ENCODE measurements at places on chromosomes 6 and 20.

- DNase-seq = no peak
Measured at GRCh38 chr20:63007646-63008488, 1.1 kb upstream of the BHLHE23 start.

GRCh38 chr20:49987868-49988690 lies 5.3 kb downstream of the SNAI1 start:
- no peak for DNase-seq

DNA sequence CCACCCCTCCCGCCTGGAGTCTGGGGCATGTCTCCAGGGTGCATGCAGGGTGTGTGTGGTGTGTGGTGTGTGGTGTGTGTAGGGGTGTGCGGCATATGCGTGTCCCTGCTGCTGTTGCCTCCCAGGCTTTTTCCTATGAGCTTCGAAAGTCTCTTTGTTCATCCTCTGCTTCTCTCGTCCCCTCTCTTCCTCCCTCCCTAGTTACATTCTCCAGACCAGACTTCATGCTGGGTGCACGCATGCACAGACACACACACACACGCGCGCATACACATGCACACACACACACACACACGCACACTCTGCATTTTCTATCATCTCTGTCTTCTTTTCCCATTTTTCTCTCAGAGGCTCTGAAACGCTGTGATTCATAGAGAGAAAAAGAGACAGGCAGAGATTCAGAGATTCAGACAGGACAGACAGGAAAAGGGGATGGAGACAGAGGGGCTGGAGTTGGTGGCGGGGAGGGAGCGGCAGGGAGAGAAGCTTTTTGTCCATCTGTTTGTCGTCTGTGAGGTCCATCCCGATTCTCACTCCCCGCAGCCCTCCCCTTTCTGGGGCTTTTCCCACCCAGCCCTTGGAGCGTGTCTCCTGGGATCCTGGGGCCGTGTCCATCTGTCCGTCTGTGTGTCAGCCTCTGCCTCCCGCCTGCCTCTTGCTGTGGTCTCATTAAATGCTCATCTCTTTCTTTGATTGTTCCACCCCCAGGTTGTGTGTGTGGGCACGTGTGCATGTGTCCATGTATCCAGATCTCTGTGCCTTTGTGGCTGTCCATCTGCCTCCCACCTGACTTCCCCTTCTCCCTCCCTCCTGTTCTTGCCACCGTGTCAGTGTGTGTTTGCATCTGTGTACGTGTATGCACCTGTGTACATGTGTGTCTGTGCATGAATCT lies 62.6 kb downstream of the SRC start:
- no peak for DNase-seq

DNA sequence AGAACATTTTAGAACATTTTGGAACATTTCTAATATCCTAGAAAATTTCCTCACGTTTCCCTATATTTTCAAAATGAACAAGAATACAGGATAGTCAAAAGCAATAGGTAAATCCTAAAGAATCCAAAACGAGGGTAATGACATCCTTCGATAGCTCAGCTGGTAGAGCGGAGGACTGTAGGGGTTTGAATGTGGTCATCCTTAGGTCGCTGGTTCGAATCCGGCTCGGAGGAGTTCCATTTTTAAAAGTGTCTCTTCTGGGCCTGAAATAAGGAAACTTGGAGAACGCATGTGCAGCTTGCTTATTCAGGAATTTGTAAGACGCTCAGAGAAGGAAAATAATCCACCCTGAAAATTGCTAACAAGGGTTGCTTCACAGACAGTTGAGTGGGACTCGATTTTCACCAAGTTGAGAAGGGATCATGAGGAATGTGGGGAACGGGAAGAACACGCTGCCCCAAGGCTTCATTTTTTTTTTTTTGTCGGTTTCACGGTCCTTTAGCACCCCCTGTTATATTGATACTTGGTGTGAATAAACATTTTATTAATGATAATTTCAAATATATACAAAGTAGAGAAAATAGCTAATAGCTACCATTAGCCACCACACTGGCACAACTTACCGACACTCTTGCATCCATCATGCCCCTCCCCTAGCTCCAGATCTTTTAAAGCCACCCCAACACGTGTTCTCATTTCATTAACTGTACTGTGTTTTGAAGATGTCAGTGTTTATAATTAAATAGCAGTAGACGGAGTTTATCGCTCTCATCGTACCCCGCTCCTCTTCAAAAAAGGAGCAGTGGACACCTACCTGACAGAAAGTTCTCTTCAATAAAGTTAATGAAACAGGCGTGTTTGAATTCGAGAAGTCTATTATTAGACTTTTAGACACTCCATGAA lies 1.8 kb upstream of the ABT1 start:
- DNase-seq = no peak

GRCh38 chr20:20173254-20173653 lies 120.9 kb downstream of the CFAP61 start:
- DNase-seq = no peak

GRCh38 chr20:44924541-44924940 lies 14.7 kb downstream of the PABPC1L start:
- no peak for DNase-seq

- no peak for DNase-seq
Measured at GRCh38 chr6:28839443-28840120, 84.2 kb downstream of the TRIM27 start.

DNA sequence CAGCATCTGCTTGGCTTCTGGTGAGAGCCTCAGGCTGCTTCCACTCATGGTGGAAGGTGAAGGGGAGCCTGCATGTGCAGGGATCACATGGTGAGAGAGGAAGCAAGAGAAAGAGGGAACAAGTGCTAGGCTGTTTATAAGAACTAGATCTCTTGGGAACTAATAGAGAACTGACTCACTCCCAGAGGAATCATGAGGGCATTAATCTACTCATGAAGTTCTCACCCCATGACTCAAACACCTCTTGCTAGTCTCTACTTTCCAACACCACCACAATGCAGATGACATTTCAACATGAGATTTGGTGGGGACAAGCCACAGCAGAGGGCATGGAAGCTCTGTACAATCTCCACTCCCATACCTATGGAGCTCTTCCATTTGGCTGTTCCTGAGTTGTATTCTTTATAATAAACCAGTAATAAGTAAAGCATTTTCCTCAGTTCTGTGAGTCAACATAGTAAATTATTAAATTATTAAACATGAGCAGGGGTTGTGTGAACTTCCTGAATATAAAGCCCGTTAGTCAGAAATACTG lies 524.1 kb upstream of the NRSN1 start:
- no peak for DNase-seq

GRCh38 chr6:81838724-81839426 lies 86.4 kb upstream of the TENT5A start:
- no peak for DNase-seq

DNA sequence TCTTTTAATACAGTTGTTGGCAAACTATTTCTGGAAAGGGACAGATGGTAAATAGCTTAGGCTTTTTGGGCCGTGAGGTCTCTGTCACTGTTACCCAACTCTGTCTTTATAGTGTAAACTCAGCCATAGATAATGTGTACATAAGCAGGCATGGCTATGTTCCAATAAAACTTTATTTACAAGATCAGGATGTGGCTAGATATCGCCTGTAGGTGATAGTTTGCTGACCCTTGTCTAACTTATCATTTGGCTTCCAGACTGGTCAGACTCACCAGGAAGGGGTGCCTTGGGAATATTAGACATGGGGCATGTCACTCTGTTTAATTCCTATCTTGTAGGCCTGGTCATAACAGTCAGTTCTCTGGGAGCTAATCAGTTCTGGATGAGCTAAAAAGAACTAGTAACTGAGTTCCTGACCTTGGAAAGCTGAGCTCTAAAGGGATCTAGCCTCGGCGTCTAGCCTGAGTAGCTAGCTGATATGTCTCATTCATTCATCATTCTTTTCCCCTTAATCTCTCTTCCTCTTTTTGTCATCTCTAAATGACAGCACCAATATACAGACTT lies 163.6 kb downstream of the SLC16A10 start:
- DNase-seq = no peak

DNA sequence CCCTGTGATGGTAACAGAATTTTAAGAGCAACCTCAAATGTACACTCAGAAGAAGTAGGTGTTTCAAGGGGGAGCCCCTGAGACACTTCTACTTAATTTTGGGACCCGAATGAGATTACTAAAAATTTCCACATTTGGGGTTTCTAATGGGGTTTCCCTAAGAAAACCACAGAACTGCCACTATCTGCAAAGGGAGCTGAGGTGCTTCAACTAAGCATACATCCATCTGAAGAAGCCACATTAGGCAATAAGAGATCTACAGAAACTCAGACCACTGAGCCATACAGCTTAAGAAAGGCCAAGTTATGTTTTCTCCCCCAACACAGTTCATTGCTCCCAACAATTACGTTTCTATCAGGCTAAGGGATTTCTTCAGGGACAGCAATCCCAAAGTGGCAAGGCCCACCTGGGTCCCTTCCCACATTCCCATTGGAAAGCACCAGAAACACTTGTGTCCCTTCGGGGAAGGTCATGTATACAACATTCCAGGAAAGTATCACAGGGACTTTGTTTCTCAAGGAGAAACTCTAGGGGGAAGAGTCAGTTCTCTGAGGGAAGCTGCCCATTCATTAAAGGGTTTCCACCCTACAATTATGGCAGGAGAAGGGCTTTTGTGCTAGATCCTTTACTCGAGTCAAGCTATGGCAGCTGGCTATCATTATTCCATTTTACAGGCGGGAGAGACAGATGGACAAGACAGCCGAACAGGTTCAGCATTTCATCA lies 5.0 kb downstream of the BCL2L1 start:
- no peak for DNase-seq

- DNase-seq = no peak
Measured at GRCh38 chr6:113976806-113977205, 5.9 kb upstream of the HDAC2 start.

GRCh38 chr20:3082955-3083952 lies 1.3 kb downstream of the AVP start:
- DNase-seq = no peak

DNA sequence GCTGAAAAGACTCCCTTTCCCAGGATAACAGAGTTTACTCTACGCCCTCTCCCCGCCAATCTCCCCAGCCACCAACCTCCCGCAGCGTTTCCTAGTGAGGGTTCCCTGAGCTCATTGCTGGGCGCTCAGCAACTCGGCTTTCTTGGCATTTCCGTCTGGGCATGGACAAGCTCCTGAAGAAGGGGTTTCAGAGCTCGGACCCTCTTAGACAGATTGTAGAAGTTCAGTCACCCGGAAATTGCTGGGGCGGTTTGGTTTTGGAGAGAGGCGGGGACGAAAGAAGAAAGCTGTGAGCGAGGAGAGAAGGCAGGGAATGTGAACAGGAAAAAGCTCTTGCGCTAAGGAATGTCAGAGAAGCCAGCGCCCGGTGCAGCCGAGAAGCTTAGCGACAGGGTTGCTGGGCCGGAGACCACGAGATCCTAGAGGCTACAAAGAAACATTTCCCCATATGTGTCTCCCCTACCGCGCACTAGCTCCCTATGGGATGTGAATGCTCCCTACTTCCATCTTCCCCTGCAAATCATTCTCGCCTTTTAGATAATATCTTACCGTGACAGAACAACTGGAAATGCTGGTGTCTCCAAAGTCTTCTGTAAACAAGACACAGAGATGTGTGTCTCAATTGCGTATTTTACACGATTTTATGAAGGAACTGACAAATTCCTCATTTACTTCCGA lies 15.8 kb downstream of the POM121L2 start:
- DNase-seq = no peak

DNA sequence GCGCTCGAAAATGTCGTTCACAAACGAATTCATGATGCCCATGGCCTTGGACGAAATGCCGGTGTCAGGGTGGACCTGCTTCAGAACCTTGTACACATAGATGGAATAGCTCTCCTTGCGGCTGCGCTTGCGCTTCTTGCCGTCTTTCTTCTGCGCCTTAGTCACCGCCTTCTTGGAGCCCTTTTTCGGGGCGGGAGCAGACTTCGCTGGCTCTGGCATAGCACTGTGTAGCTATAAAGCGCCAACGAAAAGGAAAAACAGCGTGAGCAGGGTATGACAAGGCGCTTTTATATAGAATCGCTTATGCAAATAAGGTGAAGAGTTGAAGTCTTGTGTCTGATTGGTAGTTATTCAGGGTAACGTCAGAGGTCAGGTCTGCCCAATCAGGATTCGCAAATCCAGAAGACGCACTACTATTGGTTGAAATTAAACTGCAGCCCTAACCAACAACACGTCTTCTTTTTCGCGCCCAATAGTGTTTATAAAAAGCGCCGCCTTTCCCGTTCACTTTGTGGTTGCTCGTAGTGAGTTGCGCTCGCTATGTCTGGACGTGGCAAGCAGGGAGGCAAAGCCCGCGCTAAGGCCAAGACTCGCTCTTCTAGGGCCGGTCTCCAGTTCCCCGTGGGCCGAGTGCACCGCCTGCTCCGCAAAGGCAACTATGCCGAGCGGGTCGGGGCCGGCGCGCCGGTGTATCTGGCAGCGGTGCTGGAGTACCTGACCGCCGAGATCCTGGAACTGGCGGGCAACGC lies 114.8 kb upstream of the PRSS16 start:
- peak; percentile 100 for DNase-seq

DNA sequence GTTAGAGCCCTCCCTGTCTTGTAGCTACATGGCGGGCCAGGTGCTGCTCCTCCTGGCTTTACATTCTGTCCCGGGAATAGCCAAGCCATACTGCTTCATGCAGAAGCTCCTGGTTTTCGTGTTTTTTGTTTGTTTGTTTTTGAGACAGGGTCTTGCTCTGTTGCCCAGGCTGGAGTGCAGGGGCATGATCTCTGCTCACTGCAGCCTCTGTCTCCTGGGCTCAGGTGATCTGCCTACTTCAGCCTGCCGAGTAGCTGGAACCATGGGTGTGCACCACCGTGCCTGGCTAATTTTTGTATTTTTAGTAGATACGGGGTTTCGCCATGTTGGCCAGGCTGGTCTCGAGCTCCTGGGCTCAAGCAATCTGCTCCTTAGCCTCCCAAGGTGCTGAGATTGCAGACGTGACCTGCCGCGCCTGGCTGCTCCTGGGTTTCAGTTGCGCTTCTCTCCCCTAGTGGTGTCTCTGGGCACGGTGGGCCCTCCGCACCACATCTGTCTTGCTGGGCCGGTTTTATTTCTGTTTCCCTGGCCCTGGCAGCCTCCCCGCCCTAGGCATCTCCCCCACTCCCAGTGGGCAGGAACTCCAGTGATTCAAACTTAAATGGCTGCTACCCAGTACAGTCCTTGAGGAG lies 12.9 kb downstream of the CDYL start:
- no peak for DNase-seq

DNA sequence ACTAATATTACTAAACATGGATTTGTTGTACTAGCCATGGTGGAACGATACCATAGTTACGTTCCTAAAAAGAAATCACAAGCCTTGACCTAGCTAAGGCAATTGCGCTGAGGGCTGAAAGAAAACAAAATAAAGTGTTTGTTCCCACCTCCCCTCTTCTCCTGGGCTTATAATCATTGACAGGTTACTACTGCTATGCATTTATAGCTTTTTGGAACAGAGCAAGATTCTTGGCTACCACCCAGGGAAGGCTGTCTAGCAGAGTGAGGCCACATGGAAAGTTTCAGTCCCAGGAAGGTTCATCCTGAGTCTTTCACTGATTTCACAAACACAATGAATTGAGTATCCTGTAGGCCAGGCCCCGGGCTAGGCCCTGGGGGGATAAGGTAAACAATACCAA lies 84.6 kb downstream of the TMEM170B start:
- DNase-seq = no peak

- no peak for DNase-seq
Measured at GRCh38 chr6:34657037-34657306, 39.6 kb downstream of the ILRUN start.

GRCh38 chr6:142409794-142410193 lies 108.0 kb downstream of the ADGRG6 start:
- DNase-seq = no peak
